IPS DF 6.9 (cell line): ENCODE measurements at places on chromosomes 3 and 15.

DNA sequence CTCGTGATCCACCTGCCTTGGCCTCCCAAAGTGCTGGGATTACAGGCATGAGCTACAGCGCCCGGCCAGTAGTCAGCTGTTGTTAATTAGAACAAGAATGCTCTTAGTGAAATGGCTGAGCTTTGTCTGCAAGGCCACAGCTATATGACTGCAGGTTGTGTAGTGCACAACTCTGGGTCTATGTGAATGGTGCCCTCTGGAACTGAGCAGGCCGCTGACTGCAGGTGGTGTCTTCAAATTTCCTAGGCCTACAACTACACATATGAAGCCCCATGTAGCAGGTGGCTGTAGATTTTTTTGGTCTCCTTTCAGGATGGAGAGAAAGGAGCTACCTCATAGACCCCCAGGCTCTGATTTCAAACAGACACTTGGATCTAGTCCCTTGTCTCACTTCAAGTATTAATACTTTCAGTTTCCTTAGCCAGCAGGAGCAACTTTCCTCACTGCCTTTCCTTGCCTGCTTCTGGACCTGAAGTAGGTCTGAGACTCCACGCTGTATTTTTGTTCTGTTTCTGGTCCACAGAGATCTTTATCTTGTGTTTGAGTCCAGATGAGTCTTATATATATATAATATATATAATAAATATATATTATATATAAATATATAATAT lies 86.9 kb downstream of the C3orf80 start:
- no peak for DNase-seq

- DNase-seq: no peak
Measured at GRCh38 chr3:73228000-73228399, 166.5 kb downstream of the EBLN2 start.

DNA sequence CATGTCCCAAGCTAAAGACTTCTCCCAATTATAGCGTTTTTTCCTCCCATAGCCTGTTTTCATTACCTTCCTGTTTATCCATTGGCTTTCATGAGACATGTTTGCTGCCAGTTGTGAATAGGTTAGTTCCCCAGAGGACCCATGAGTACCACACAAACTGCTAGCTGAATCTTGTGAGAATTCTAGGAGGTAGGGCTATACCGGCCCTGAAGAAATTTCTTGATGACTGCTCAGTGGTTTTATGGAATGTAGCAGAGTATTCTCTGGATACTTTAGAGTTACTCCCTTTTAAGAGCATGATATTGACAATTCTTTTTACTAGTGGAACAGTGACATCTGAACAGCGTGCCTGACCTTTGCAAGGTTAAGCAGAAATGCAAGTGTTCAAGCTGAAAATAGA lies 210.4 kb downstream of the MCTP2 start:
- DNase-seq: no peak

- DNase-seq: peak; percentile 18
Measured at GRCh38 chr15:22872936-22873701, 34.7 kb downstream of the NIPA2 start.

- DNase-seq: no peak
Measured at GRCh38 chr3:122745369-122746021, 48.1 kb downstream of the HSPBAP1 start.

GRCh38 chr3:22106213-22106896 lies 355.3 kb upstream of the ZNF385D start:
- no peak for DNase-seq

DNA sequence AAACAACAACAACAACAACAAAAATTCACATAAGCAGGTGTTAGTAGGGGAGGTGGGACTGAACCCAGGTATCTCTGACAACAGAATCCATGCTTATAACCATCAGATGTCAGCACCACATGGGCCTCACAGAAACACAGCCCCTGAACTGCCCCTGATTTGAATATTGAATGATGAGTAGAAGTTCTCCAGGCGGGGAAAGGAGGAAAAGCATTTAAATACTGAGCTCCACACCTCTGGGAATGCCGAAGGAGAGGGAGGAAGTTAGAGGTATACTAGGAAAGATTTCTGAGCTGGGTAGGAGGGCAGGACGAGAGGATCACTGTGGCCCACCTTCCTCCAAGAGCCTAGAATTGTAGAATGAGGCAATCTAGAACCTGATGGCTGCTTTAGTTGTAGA lies 31.9 kb upstream of the EIF4A2 start:
- no peak for DNase-seq

- no peak for DNase-seq
Measured at GRCh38 chr3:141445990-141446389, 40.8 kb upstream of the RASA2 start.

GRCh38 chr3:149203758-149204157 lies 17.9 kb downstream of the CP start:
- no peak for DNase-seq

GRCh38 chr3:13245615-13245978 lies 172.4 kb upstream of the IQSEC1 start:
- DNase-seq: no peak

GRCh38 chr3:38141952-38142273 lies 3.5 kb downstream of the MYD88 start:
- no peak for DNase-seq

- no peak for DNase-seq
Measured at GRCh38 chr3:154931484-154931883, 148.6 kb upstream of the MME start.

- no peak for DNase-seq
Measured at GRCh38 chr3:107142171-107142570, 235.1 kb upstream of the CCDC54 start.

DNA sequence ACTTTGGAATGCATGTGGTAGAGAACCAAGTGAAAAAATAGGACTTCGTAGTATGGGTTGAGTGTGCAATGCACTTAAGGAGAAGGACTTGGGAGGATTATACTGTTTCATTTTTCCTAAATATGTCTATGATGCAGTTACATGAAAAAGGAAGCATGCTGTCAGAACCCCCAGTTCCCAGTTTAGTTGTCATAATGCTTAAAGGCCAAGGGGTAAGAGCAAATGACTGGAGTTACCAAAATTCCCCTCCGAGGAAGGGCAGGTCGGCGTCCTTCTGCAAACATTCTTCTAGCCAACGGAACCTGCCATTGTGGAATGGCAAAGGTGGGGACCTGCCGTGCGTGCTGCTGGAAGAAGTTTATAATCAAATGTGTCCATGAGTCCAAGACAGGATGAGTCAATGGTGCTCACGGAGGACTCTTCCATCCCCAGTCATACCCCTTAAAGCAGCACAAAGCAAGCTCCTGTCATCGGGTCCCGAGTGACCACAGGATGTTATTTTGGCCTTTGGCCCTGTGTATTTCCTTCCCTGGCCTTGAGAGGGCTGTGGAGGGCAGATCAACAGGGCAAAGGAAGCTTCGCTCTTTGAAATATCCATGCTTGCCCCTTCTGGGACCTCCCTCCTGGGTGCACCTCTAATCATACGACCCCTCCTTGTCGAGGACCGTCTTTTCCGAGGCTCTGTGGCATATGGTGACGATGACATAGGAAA lies 93.2 kb downstream of the SLCO3A1 start:
- no peak for DNase-seq

GRCh38 chr3:60136601-60137000 lies 1086.8 kb upstream of the CFAP20DC start:
- DNase-seq: no peak

GRCh38 chr3:38605981-38606380 lies 43.5 kb downstream of the SCN5A start:
- DNase-seq: no peak

DNA sequence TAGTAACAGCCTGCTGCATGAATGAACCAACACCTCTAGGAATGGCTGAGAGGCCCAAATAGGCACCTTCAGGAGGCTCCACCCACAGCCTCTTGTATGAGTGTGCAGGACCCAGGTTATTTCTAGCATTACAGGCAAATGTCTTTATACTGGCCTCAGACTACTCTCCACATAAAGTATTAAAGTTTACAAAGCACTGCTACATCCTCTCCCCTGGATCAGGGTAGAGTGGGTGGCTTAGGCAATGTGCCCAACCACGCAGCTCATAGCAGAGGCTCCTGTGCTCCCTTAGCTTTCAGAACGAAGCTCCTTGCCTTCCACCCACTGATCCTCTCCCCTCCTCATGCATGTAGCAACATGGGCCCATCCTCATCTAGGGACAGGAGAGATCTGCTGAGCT lies 16.3 kb downstream of the TMEM43 start:
- no peak for DNase-seq

DNA sequence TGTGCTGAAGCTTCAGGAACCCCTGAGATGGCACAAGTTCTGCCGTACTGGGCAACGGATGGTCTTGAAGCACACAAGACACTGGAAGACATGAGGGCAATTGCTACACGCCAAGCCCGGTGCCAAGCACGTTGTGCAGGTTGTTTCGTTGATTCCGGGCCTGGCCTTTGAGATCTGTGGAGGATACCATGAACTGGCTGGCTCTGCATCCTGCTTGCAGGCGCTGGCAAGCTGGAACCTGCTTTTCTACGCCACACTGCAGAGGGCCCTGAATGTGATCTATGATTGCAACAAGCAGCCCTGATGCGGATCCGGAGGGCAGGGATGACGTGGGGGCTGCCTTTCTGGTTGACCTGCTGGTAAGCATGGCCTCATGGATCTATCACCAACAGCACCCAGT lies 262.5 kb upstream of the ATP10A start:
- DNase-seq: no peak

- no peak for DNase-seq
Measured at GRCh38 chr3:197809356-197810020, 18.4 kb downstream of the LRCH3 start.

DNA sequence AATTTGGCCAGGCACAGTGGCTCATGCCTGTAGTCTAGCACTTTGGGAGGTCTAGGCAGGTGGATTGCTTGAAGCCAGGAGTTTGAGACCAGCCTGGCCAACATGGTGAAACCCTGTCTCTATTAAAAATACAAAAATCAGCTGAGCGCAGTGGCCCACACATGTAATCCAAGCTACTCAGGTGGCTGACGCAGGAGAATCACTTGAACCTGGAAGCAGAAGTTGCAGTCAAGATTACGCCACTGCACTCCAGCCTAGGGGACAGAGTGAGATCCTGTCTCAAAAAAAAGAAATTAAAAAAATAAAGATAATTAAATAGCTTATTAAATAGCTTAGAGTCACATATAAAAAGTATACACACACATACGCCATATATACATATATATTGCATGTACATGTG lies 3.7 kb upstream of the TIPARP start:
- DNase-seq: no peak

DNA sequence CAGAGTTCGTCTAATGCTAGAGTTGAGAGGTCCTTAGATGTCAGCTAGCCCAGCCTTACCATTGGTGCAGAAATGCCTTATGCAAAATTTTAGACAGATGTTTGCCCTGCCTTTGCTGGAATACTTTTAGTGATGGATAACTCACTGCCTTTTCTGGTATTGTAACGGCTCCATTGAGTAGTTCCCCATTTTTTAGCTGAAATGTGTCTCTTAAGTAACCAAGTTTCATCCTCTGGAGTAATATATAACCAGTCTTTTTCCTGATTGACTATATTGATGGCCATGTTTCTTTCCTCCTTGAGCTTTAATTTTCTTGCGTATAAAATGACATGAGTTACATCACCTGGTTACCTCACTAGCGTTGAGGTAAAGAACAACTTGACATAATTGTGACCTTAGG lies 45.0 kb downstream of the SNRK start:
- no peak for DNase-seq

DNA sequence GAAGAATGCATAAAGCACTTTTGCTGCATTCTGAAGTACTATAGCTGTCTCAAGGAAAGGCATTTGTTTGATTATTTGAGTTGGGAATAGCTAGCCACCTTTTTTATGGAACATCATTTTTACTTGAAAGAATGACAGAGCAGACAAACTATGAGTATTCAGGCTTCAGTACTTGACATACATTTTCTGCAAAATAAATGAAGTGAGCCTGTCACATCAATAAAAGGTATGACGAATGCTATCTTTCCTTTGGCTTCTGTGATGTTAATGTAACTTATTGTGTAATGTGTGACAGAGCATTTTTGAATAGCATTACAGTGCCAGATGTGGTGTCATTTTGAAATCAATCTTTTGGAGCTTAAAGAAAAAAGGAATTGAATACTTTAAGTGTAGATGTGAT lies 440.3 kb upstream of the ONECUT1 start:
- DNase-seq: no peak

DNA sequence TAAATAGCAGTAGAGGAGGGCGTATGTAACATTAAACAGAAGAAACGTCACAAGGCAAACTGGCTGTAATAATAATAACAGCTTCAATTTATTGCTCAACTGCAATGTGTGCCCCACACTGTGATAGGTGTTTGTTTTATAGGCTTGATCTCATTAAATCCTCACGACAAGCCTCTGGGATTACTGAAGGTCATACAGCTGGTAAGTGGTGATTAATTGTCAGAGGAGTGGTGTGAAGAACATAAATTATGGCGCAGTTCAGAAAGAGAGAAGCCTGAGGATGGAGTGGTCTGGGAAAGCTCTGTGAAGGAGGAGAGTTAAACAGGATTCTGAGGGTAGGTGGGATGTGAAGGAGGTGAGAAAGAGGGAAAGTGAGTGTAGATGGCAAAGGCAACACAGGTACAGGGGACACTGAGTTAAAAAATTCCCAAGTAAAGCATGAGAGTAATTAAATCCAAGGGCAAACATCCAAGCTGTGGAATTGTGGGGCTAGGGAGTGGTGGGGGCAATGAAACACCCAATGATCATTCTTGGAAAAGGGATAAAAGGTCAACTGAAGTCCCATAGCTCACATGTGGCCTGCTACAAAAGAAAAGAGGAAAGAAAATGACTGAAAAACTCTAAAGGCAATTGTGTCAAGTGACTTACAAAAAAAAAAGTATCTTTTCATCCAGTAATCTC lies 16.5 kb upstream of the GLCE start:
- no peak for DNase-seq

- DNase-seq: no peak
Measured at GRCh38 chr3:143750841-143751240, 97.4 kb downstream of the SLC9A9 start.

DNA sequence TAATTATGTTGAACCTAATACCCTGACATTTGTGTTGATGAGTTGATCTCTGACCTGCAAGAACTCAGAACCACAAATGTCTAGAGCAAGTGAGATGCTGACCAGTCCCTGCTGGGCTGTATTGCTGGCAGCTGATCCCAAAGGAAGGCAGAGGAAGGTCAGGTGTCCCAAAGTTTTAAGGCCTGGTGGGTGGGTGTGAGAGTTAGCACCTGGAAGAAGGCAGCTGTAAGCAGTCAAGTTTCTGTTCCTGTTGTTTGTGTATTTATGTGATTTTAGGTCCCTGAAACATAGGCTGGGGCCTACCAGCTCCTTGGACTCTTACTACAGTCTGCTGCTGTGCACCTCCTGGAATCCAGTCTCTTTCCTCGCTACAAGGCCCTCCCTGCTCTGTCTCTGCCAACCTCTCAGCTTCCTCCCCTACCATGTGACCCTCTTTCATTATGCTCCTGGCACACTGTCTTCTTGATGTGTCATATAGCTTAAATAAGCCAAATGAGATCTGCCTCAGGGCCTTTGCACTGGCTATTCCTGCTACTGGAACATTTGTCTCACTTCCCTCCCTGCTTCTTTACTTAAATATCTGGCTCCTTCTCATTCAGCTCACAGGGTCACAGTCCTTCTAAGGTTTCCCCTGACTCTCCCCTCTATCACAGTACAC lies 31.0 kb upstream of the ATOSA start:
- DNase-seq: no peak
